ENCODE measurements at places on chromosomes 4 and X.
A peak's percentile ranks its signal among the peaks of the same experiment; 100 is the strongest.

GRCh38 chr4:168522356-168522755 lies 25.5 kb downstream of the PALLD start:
- no peak for DNase-seq

GRCh38 chr4:141133999-141134995 lies 1.0 kb upstream of the RNF150 start:
- no peak for DNase-seq

GRCh38 chrX:20265726-20266681 lies 705 bp downstream of the RPS6KA3 start:
- DNase-seq = peak; percentile 53

- DNase-seq = no peak
Measured at GRCh38 chr4:28151314-28151713, 1290.7 kb downstream of the STIM2 start.

Measured in ecto neural progenitor cell (in vitro differentiated cells).